ENCODE measurements at places on chromosomes 5 and 9.

GRCh38 chr5:145237843-145238242, 597.3 kb downstream of the PRELID2 start:
- DNase-seq, result no peak

DNA sequence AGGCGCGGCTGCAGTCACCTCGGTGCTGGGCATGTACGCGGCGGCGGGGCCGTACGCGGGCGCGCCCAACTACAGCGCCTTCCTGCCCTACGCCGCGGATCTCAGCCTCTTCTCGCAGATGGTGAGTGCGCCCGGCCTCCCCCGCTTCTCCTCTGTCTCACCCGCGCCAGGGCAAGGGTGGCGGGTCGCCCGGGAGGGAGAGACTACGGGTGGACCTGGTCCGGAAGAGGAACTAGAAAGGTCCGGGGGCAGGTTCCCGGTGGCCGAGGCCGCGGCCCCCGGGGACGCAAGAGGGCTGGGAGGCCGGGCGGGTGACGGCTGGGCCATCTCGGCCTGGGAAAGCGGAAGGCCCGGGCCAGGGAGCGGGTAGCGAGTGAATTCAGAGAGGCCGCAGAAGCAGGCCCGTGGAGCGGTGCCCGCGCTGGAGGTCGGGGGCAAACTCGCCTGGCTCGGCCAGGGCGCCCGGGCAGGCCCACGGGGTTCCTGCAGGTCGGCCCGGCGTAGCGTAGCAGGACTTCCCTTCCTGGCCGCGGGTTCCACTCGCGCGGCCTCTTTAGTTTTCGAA, 711 bp downstream of the IRX1 start:
- no peak for DNase-seq

- DNase-seq, result no peak
Measured at GRCh38 chr5:79612667-79613198, 492 bp downstream of the TENT2 start.

DNA sequence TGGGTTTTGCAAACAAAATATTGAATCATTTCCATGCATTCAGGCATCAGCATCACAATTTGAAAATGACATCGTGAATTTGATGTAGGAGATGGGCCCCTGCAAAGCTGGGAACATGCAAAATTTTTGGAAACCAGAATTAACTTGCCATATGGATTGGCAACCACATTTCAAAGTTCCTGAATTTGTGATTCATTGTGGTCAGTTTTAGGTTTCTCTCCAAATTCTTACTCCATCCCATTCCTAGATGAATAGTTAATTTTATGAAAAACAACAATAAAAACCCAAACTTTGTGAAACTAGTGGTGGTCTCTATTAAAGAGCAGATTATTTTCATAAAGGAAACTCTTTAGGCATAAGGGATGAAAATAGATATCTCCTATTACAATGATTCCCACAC, 107.8 kb upstream of the SLIT3 start:
- DNase-seq, result no peak

DNA sequence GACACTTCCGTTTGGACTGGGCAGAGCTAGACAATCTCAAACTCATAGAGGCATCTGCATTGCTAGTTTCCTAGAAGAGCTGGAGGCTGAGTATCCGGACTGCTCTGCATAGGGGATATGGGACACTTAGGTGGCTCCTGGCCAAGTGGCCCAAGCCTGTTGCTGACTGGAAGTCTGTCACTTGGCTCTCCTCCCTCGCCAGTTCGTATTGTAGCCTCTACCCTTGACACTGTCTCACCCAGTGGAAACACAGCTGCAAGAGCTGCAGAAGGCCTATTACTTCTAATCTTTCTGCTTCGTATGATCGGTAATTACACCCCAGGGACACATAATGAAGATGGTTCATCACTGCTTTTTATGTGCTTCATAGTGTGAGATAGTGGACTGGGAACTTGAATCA, 34.7 kb downstream of the ITGA1 start:
- no peak for DNase-seq

GRCh38 chr9:7402334-7403027, 397.1 kb downstream of the DMAC1 start:
- DNase-seq, result no peak

DNA sequence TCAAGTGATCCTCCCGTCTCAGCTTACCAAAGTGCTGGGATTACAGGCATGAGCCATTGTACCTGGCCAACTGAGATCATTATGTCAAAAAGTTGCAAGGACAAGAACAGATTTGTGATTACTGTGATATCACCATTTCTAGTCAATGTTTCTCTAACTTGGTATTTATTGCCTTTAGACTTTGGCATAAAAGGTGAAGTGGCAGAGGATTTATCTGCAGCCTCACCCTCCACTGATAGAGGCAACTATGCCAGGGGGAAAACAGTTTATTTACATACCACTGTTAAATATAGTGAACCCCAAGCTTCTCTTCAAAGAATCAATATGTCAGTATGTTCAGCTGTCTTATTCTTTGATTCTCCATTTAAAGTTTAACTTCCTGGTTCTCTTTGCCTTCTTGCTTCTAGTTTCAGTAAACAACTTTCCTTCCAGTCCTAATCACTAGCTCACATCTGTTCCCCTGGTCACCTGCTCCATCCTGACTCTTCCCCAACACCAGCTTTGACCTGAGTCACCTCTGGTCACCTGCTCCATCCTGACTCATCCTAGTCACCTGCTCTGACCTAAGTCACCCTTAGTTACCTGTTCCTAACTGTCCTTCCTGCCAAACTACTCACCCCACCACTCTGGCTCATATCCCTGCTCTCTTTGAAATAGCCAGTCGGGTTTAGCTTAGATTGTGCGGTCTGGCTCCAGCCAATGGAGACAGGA, 29.9 kb downstream of the SEMA6A start:
- DNase-seq, result no peak

GRCh38 chr5:179437341-179438001, 92.2 kb upstream of the ADAMTS2 start:
- DNase-seq, result no peak

- no peak for DNase-seq
Measured at GRCh38 chr5:19987612-19988361, at the start of gene CDH18. Gene CDH18 (minus strand): TSS chr5:19988200. CDS start chr5:19838986, 149,214 bp downstream.

GRCh38 chr9:129497005-129497812, 123.7 kb downstream of the C9orf50 start:
- DNase-seq, result no peak

- DNase-seq, result no peak
Measured at GRCh38 chr5:34582371-34582770, 73.8 kb upstream of the RAI14 start.

- DNase-seq, result no peak
Measured at GRCh38 chr9:93346231-93347112, 105.0 kb upstream of the FAM120A start.

GRCh38 chr5:63811286-63811685, 151.0 kb downstream of the HTR1A start:
- DNase-seq, result no peak

- DNase-seq, result no peak
Measured at GRCh38 chr5:113053511-113053995, 77.0 kb downstream of the DCP2 start.

DNA sequence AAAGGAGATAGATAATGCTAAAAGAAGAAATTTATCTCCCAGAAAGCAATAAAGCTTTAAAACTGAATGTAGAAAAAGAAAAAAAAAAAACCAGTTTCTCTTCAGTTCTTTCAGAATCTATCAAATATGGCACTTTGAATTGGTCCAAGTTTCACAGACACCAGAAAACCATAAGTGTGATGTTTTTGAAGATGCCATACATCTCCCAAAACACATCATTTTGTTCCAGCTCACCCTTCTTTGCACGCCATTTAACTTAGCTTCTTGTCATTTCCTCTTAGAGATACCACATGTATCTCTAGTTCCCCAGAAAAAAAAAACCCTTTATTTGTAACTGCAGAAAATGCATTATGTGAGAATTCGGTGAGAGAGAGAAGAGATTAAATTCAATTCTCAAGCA, 46.1 kb upstream of the MAMDC2 start:
- DNase-seq, result no peak

DNA sequence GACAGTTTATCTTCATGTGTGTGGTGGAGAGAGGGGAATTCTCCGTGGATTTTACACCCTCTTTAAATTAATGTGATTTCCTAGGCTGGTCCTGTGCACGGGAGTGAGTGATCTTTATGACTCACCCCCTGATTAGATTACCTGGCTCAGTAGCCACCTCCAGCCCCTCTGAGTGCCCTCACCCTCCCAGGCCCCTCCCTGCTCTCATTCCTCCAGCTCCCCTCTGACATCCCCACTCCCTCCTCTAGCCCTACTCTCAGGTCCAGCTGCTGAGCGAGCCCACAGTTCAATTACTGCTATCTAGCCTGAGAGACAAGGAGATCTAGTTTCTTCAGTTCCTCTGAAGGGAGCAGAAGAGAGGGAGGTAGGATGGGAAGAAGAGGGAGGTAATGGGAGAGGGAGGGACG, 61.8 kb upstream of the ARAP3 start:
- no peak for DNase-seq

GRCh38 chr9:123923377-123923776, 6.5 kb downstream of the DENND1A start:
- no peak for DNase-seq

DNA sequence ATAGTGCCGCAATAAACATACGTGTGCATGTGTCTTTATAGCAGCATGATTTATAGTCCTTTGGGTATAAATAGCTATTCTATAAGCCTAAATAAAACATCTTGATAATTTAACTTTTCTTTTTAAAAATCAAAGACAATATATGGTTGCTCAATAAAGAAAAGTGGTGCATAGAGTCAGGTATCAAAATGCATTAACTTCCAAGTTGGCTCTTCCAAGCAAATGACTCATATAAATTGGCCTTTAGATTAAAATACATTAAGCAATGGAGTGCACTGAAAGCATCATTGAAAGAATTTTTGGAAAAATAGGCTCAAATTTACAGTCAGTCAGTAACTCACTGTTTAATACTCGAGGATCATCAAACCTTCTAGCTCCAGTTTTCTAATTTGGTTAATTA, 106.6 kb downstream of the PLCXD3 start:
- no peak for DNase-seq

GRCh38 chr5:164244-164643, 27.1 kb upstream of the LRRC14B start:
- no peak for DNase-seq

- DNase-seq, result no peak
Measured at GRCh38 chr5:146052780-146053179, 52.6 kb downstream of the PLAC8L1 start.

- DNase-seq, result no peak
Measured at GRCh38 chr9:82512728-82513127, 524.2 kb downstream of the SPATA31D1 start.

GRCh38 chr5:33180900-33181299, 259.9 kb upstream of the TARS1 start:
- DNase-seq, result no peak

DNA sequence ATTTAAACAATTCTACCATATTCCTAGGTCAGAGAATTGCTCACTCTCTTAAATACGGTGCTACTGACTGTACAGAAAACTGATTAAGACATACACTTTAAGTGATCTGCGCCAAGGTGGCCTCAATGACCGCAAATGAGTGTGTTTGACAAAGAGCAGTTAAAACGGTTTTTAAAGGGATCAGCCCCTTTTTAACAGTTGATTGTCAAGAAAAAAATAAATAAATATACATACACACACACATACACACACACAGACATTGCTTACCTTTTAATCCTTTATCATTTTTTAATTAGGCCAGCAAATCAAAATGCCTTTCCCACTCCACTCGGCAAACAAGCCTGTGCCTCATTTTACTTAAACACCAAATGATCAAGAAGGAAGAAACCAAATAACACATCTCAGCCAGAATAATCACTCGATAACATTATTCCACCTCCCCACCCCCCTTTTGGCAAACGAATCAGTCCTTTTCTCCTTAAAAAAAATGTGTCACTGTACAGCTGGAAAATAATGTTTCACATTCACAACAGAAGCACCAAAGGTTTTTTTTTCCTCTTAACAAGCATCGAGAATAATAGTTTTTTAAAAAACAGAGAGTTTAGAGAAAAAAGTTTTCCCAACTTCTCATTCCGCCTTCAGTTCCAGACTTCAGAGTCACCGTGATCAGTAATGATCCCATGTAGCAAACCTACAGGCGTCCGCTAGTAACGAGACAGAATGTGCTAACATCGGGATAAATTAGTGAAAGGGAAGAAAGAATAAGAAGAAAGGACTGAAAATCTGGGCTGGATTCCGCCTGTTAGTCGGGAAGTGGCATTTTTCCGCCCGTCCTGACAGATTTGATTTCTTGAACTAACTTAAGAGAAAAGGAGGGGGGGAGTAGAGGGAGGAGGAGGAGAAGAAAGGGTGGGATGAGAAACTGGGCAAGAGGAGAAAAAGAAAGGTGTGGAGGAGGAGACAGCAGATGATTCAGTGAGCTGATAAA, at the start of gene ZNF608:
ZNF608 (minus strand) TSS at position 712 of the 988 bp plus-strand sequence. CDS start 1,650 bp downstream, outside the sequence.
- no peak for DNase-seq

DNA sequence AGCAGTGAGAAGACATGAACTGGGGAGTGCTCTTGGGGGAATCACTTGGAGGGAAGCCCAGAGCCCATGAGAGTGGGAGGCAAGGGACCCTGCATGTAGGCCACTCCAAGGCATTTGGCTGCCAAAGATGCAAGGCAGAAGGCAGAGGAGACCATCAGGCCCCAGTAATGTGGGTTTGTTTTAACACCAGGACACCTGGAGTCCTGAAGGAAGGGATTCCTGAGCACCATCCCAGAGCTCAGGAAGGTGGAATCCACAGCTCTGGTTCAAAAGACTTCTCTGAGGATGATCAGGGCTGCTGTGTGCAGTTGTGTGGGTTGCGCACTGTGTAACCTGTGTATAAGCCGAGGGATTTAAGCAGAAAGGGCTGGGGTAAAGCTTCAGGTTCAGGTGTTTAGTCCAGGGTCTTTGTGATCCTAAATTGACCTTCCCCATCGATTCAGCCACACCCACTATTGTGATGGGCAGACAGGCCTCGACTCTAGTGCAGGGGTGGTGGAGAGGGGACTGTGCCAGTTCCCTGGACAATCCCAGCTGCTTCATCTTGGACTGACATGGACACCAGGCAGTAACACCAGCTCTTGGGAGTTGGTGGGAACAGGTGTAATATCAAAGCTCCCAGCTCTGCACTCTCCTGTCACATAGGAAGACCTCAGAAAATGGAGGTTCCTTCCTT, 11.0 kb downstream of the B4GALT7 start:
- no peak for DNase-seq

- no peak for DNase-seq
Measured at GRCh38 chr9:4077499-4078102, 222.3 kb downstream of the GLIS3 start.

GRCh38 chr5:169164481-169164925, 136.4 kb downstream of the SLIT3 start:
- DNase-seq, result no peak

GRCh38 chr9:91905991-91906469, 44.0 kb downstream of the ROR2 start:
- DNase-seq, result peak; percentile 46

DNA sequence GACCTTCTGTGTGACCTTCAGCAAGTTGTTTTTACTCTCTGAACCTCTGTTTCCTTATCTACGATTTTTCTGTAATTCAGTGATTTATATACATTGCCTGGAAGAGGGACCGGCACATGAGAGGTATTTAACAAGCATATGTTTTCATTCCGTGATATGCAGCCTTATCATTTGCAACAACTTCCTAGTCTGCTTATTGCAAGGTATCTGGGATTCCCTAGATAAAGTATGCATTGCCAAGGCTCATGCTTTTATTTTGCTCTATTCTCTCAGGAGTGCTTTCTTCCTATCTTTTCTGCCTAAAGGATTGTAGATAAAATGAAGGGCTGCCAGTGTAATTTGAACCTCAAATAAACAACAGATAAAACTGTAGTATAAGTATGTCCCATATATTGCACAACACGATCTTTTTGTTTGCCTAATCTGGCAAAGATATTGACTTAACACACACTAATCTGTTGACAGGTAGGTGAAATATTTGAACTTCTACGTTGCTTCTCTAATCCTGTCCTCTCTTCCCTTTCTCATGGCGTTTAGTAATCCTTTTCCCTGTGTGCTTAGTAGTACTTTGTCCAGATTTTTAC, 377.2 kb upstream of the TNC start:
- no peak for DNase-seq

GRCh38 chr5:30866142-30866541, 327.3 kb upstream of the CDH6 start:
- no peak for DNase-seq
